OCI-LY7 (cell line): ENCODE measurements at places on chromosomes 5 and 9. TPM values are rescaled to one million over a fixed set of nuclear protein-coding genes. Genes with fewer than 3 reads are reported as not detected.

LMNB1 gene
- 264 and 280 TPM in 2 replicates for total RNA-seq

DNA sequence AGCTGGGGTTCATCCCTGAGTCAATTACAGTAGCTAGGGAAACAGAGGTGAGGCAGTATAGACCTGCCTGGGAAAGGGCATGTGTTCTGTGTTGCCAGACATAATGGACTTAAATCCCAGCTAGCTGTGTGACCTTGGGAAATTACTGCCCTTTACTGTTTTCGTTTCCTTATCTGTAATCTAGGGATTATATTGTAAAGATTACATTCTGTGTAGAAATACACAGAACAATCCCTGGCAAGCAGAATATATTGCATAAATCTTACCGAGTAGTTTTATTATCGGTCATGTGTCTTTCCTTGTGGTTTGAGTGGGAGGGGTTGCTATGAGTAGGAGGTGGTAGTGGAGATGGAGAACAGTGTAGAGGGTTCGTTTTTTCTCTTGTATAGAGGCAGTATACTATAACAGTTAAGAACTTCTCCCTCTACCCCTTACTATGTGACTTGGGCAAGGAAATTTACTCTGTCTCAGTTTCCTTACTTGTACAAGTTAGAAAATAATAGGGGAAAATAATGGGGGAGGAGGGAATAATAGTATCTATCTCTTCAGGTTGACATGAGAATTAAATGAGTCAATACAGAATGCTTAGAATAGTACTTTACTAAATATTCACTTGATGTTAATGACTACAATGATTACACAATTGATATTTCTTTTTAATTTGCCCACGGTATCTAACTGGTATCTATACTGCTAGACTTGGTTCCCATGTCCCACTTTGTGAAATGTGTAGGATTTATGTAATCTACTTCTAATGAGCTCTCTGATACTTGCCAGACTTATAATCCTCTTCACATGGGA lies 7.1 kb upstream of the DMXL1 start:
- DNase-seq = no peak

BOD1 gene
- total RNA-seq = 38.8 and 44.9 TPM in 2 replicates

GARIN3 gene
- total RNA-seq = not detected in 2 replicates

ADAMTS2 gene
- total RNA-seq = not detected in 2 replicates

- DNase-seq = no peak
Measured at GRCh38 chr9:133980864-133981588, 11.1 kb downstream of the VAV2 start.

DNA sequence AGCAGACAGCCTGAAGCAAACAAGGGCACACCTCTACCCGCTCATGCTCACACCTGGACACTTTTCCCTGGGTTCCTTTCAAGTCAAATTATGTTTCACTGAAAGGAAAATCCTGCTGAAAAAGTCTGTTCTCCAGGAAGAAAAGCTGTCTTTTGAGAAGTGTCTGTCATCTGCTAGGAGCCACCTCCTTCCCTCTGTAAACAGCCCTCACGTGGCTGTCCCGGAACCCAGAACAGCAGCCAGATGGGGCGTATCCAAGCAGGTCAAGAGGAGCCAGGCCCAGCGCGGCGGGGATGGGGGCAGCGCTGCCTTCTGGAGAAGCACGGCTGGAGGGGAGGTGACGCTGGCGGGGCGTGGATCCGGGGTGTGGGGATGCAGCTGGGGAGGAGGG lies at the start of gene PNPLA7:
TSS of gene PNPLA7 (minus strand) at position 172 of the 391 bp plus-strand sequence. CDS start 205 bp downstream, outside the sequence.
- DNase-seq = peak; percentile 69

GADD45G gene
- total RNA-seq = not detected in 2 replicates

GRAMD2B gene
- total RNA-seq = not detected in 2 replicates

GRCh38 chr9:18071651-18072060 lies 402.3 kb upstream of the ADAMTSL1 start:
- no peak for DNase-seq

PPP3R2 gene
- total RNA-seq = not detected in 2 replicates

- DNase-seq = no peak
Measured at GRCh38 chr9:135002802-135003201, 84.7 kb upstream of the OLFM1 start.

DNA sequence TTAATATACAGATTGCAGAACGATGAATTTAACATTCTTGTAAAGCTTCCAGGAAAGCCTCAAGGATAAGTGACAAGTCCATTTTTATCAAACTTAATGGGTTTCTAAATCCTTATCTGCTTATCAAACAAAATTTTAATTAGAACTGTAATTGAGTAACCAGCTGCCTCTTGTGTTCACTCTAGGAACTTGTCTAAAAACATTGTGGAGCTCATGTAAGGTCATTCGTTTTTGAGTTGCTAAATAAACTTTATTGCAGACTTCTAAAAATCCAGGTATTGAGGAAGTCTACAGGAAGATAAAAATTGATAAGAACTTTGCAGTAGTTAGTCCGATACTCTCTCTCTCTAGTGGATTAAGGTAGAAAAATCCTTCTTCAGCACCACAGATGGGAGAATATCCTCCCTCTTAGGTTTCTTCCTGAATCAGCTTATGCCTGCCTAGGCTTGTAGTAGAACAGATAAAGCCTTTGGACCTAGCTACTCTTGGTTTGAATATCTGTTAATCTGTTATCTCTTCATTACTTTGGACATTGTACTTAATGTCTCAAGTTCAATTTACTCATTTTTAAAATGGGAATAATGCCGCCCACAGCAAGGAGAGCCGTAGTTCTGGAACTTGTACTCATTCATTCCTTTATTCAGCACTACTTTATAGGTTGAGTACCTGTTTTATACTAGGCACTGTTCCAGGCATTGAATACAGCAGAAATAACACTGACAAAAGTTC lies 60.0 kb upstream of the DHFR start:
- DNase-seq = no peak

DNA sequence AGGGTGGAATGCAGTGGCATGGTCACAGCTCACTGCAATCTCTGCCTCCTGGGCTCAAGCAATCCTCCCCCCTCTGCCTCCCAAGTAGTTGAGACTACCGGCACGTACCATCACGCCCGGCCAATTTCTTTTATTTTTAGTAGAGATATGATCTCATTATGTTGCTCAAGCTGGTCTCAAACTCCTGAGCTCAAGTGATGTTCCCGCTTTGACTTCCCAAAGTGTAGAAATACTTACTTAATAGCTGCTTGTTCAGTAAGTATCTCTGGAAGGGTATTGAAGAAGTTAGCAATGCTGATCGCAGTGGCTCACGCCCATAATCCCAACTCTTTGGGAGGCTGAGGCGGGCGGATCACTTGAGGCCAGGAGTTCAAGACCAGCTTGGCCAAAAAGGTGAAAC lies 35.7 kb upstream of the PLIN2 start:
- DNase-seq = no peak
